ENCODE measurements at places on chromosomes 2 and 18.
A peak's percentile ranks its signal among the peaks of the same experiment; 100 is the strongest.

DNA sequence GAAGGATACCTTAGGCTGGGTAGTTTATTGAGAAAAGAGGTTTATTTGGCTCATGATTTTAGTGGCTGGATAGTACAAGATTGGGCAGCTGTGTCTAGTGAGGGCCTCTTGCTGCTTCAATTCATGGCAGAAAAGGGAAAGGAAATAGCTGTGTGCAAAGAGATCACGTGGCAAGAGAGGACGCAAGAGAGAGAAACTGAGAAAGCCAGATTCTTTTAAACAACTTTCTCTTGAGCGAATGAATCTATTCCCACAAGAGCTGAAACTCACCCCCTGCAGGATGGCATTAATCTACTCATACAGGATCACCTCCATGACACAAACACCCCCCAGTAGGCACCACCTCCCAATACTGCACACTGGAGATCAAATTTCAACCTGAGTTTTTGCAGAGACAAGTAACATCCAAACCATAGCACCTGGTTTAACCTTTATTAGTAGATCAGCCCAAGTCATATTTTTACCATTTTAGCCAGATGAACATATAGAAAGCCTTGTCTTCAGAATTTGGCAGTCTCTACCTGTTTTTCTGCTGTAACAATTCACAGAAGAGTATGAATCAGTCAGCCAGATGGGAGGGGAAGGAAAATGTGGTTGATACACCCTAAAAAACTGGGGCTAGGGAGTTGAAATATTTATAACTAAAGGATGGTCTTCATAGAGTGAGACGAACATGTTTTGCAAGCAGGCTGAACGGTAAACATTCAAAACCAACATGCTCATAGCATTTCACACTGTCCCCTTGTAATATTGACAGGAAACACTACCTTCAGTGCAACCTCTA is 73.9 kb upstream of the NCKAP5 start:
- no peak overlapping the region for H3K4me3 ChIP-seq
- H3K36me3 ChIP-seq: no peaks in the 10 kb centered on the region

- no peak overlapping the region for H3K4me3 ChIP-seq
- H3K27ac ChIP-seq: no peak overlapping the region
- no peaks in the 10 kb centered on the region for H3K4me1 ChIP-seq
Observed at GRCh38 chr2:7670905-7671641, 753.9 kb downstream of the RNF144A start.

GRCh38 chr18:74268933-74269620 is 22.7 kb downstream of the CYB5A start:
- H3K36me3 ChIP-seq: no peaks in the 10 kb centered on the region
- no peak overlapping the region for H3K27ac ChIP-seq
- peaks cover 41% of the 10 kb centered on the region for H3K4me1 ChIP-seq
- H3K27me3 ChIP-seq: no peaks in the 10 kb centered on the region

DNA sequence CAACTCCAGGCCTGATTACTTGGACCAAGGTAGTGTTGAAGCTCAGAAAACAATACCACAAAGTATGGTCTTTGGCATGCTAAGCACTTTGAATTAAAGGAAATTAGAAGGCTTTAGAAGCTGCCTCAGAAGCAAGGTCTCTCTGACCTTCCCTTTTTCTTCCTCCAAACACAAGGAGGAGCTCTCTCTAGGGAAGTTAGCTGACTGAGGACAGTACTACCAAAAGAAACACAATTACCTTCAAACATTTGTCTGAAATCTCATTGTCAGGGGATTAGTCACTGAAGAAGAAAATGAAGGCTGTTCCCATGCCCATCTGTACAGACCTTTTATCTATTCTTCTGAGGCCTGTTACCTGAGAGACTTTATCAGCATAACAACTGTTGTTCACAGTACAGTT is 279.3 kb downstream of the CDH20 start:
- H3K27ac ChIP-seq: no peak overlapping the region
- H3K4me1 ChIP-seq: no peaks in the 10 kb centered on the region
- no peaks in the 10 kb centered on the region for H3K36me3 ChIP-seq
- H3K27me3 ChIP-seq: no peaks in the 10 kb centered on the region
- no peak overlapping the region for H3K4me3 ChIP-seq

DNA sequence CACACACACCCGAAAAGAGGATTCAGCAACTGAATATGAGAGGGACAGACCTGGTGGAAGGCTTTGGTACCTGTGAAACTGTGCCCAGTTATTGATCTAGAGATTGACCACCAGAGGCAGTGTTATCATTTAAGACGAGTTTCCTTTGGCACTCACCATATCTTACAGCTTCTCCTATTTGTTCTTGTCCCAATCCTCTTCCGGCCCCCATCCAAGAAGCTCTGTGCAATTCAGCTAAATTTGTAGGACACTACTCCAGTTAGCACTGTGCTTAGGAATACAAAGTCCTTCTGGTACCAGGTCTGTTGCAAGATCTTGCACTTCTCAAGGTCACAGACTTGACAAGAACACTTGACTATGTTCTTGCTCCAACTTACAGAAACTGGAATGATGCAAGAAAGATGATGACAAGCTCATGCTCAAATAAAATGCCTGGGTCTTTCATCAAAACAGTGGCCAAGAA is 177.7 kb downstream of the TMEM247 start:
- H3K36me3 ChIP-seq: no peaks in the 10 kb centered on the region
- no peak overlapping the region for H3K27ac ChIP-seq
- no peak for DNase-seq
- H3K4me1 ChIP-seq: no peaks in the 10 kb centered on the region
- H3K27me3 ChIP-seq: no peaks in the 10 kb centered on the region
- H3K4me3 ChIP-seq: no peak overlapping the region

- H3K4me3 ChIP-seq: no peak overlapping the region
- no peak overlapping the region for H3K27ac ChIP-seq
- H3K4me1 ChIP-seq: no peaks in the 10 kb centered on the region
- DNase-seq: peak; percentile 24
- H3K27me3 ChIP-seq: no peaks in the 10 kb centered on the region
Observed at GRCh38 chr2:241850544-241851324, 8.0 kb downstream of the PDCD1 start.

- no peak for DNase-seq
- H3K27ac ChIP-seq: no peak overlapping the region
- no peak overlapping the region for H3K4me3 ChIP-seq
- H3K36me3 ChIP-seq: no peaks in the 10 kb centered on the region
- no peaks in the 10 kb centered on the region for H3K27me3 ChIP-seq
Observed at GRCh38 chr2:24021122-24021998, 11.5 kb downstream of the MFSD2B start.

DNA sequence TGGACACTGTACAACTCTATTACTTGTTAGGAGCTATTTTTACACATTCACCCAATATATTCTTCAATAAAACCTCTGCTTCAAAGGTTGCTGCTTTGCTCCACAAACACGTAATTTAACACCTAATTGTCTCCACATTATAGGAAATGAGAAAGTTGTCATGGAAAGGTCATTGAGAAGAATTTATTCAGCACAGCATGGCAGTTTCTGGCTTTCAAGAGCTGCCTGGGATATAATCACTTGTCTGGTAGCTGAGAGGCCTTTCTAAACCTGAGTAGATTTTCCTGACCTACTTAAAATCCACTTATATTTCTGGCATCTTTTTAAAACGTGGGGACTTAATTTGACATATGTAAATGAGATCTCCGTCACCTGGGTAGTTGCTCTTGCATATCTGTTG is 216.1 kb downstream of the ZNF804A start:
- H3K27me3 ChIP-seq: no peaks in the 10 kb centered on the region
- H3K27ac ChIP-seq: no peak overlapping the region
- H3K4me1 ChIP-seq: no peaks in the 10 kb centered on the region
- DNase-seq: no peak
- no peaks in the 10 kb centered on the region for H3K36me3 ChIP-seq

GRCh38 chr18:51811883-51812282 is 528.1 kb upstream of the DCC start:
- no peaks in the 10 kb centered on the region for H3K36me3 ChIP-seq
- no peaks in the 10 kb centered on the region for H3K4me1 ChIP-seq
- DNase-seq: no peak
- no peak overlapping the region for H3K4me3 ChIP-seq
- H3K27me3 ChIP-seq: no peaks in the 10 kb centered on the region

GRCh38 chr2:210586381-210586780 is 30.0 kb downstream of the CPS1 start:
- no peak overlapping the region for H3K4me3 ChIP-seq
- H3K36me3 ChIP-seq: no peaks in the 10 kb centered on the region
- no peaks in the 10 kb centered on the region for H3K4me1 ChIP-seq

Measured in pancreas (tissue), 10 donors.